ENCODE measurements at places on chromosomes 7 and 10.

GRCh38 chr10:35398355-35398754 lies 62.0 kb downstream of the CCNY start:
- no peak for DNase-seq

DNA sequence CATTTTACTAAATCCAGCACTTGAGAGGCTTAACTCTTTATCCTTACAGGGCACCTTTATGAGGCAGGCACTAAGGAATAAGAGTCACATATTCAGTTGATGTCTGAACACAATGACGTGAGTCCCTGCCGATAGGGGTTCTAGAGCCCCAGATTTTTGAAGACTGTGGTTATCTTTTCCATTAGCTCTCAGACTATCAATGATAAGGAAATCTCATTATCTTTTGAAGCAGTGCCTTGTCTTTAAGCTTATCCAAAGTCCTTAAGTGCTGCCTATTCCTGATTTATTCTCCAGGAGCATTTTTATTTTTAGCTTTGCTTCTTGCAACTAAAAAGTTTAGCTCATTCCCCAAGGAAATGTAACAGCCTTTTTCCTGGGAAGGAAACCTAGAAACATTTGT lies 444.1 kb upstream of the LRRN3 start:
- DNase-seq: no peak

GRCh38 chr10:132764108-132764507 lies 21.8 kb downstream of the NKX6-2 start:
- DNase-seq: no peak

DNA sequence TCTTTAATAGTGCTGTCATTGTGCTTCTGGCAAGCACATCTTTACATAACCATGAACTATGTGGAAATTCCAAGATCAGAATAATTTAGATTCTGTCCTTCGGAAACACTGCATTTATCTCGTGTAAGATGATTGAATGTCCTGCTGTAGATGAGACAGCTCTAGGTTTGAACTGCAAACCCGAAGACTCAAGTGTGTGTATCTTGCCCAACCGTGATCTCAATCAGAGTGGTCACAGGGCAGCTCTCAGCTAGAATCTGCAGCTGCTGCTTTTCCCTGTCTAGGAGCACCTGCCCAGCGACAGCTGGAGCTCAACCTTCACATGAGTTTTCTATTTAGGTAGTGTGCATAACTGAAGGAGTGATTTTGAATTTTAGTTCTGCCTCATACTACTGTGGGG lies 17.5 kb upstream of the KIF20B start:
- no peak for DNase-seq

- no peak for DNase-seq
These were observed 13.1 kb downstream of the VOPP1 start for GRCh38 chr7:55558962-55559920.
